ENCODE measurements at places on chromosomes 3 and 15. TPM values are rescaled to one million over a fixed set of nuclear protein-coding genes. Genes with fewer than 3 reads are reported as not detected.

Gene DCLK3
- not detected for total RNA-seq

GRCh38 chr3:196662033-196662432 lies 22.5 kb downstream of the NRROS start:
- peaks cover 4% of the 10 kb centered on the region for H3K4me1 ChIP-seq
- no peak overlapping the region for H3K4me3 ChIP-seq
- peaks cover 60% of the 10 kb centered on the region for H3K36me3 ChIP-seq
- no peak overlapping the region for H3K27ac ChIP-seq

DNA sequence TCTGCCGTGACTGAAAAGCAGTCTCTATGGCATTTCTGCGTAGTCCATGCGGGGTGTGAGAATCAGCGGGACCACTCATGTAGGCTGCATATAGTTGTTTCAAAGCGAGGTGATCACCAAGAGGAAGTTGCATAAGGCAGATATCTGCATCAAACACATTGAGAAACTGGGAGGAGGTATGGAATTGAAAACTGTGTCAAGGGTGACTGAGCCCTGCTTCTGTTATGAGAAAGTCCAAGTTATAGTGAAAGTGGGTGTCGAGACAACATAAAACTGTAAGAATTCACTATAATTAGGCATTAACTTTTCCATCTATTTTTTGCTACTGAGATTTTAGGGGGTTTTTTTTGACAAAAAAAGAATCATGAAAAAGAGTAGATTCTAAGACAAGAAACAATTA lies 109.3 kb downstream of the ZIC1 start:
- no peak overlapping the region for H3K4me3 ChIP-seq
- no peak overlapping the region for H3K27ac ChIP-seq
- no peaks in the 10 kb centered on the region for H3K36me3 ChIP-seq

GRCh38 chr3:43319376-43319775 lies 33.0 kb downstream of the SNRK start:
- no peaks in the 10 kb centered on the region for H3K27me3 ChIP-seq
- H3K4me1 ChIP-seq, result peaks cover 17% of the 10 kb centered on the region
- H3K4me3 ChIP-seq, result no peak overlapping the region
- no peak for DNase-seq

GRCh38 chr15:100229181-100230163 lies 112.3 kb downstream of the ADAMTS17 start:
- no peaks in the 10 kb centered on the region for H3K4me1 ChIP-seq
- no peak overlapping the region for H3K4me3 ChIP-seq
- no peaks in the 10 kb centered on the region for H3K27me3 ChIP-seq
- H3K27ac ChIP-seq, result no peak overlapping the region
- DNase-seq, result no peak

Gene ITGA11
- total RNA-seq, result 0.73 TPM

Gene SERPINI2
- total RNA-seq, result not detected

GRCh38 chr15:51623386-51623938 lies 891 bp upstream of the DMXL2 start:
- H3K4me3 ChIP-seq, result peak overlapping the region; percentile 85
- no peaks in the 10 kb centered on the region for H3K36me3 ChIP-seq
- H3K27me3 ChIP-seq, result peaks cover 36% of the 10 kb centered on the region
- H3K4me1 ChIP-seq, result peaks cover 14% of the 10 kb centered on the region

GRCh38 chr15:78389322-78389721 lies 48.7 kb upstream of the IREB2 start:
- peaks cover 38% of the 10 kb centered on the region for H3K27me3 ChIP-seq
- H3K4me3 ChIP-seq, result no peak overlapping the region
- no peaks in the 10 kb centered on the region for H3K36me3 ChIP-seq
- H3K4me1 ChIP-seq, result peaks cover 4% of the 10 kb centered on the region
- no peak overlapping the region for H3K27ac ChIP-seq

- H3K4me1 ChIP-seq, result no peaks in the 10 kb centered on the region
- no peak for DNase-seq
- peaks cover under 1% of the 10 kb centered on the region for H3K36me3 ChIP-seq
Measured at GRCh38 chr3:194527726-194528125, 40.9 kb upstream of the ATP13A3 start.

Gene CILP
- not detected for total RNA-seq

Gene NEK4
- 19.1 TPM for total RNA-seq

Gene PAQR9
- not detected for total RNA-seq

Gene SCAANT1
- not detected for total RNA-seq

DNA sequence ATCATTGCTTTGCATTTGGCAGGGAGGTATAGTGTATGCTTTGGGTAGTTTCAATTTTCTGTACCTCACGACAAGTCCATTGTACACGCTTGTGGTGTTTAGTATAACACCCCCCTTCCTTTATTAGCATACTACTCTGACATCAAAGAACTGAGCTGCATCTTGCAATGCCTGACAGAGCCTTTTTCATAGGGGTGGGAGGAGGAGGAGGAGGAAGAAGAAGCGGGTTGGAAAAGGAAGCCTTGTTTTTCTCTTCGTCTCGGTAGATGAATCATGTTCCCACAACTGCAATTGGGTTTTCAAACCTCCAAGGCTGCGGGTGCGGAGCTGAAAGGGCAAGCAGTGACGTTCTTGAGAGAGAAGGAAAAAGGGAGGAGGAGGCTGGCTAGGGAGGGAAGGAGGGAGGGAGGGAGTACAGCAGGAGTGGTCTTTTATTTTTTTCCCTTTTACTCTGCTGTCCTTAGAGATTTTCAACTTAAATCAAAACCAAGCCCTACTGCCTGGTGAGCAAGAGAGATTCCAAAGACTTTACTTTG lies 175.7 kb downstream of the KLHL25 start:
- peak; percentile 45 for DNase-seq
- H3K36me3 ChIP-seq, result peaks cover 9% of the 10 kb centered on the region
- no peaks in the 10 kb centered on the region for H3K27me3 ChIP-seq

Gene TMEM207
- total RNA-seq, result not detected

GRCh38 chr3:48997714-48998637 lies 7.9 kb downstream of the P4HTM start:
- no peak overlapping the region for H3K4me3 ChIP-seq
- DNase-seq, result no peak
- peaks cover 29% of the 10 kb centered on the region for H3K4me1 ChIP-seq
- no peak overlapping the region for H3K27ac ChIP-seq
- H3K27me3 ChIP-seq, result no peaks in the 10 kb centered on the region

- H3K27ac ChIP-seq, result no peak overlapping the region
- no peak overlapping the region for H3K4me3 ChIP-seq
- no peaks in the 10 kb centered on the region for H3K27me3 ChIP-seq
- DNase-seq, result no peak
Measured at GRCh38 chr3:56879436-56880215, 77.9 kb upstream of the ARHGEF3 start.

Data from activated CD4-positive, alpha-beta memory T cell treated with anti-CD3 and anti-CD28 coated beads, Interleukin-2, amount 10 ng/mL, durations not matched to agents 7 days and 5 days (primary cell).